ENCODE measurements at places on chromosomes 1 and 21.

DNA sequence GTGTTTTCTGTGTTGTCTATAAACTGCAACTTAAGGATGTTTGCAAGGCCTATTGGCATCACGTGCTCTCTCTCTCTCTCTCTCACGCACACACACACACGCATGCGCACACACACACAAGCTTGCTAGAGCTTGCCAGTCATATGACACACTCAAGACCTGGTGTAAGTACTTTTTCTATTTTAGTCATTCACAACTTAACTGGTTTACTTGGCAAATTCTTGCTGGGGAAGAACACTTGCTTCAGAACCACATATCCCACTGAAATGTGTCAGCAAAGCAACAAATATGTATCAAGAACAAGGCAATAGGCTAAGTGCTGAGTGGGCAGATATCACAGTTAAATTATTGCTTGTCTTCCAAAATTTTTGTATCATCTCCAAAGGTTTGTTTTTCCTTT lies 107.8 kb downstream of the DISC1 start:
- DNase-seq: no peak

DNA sequence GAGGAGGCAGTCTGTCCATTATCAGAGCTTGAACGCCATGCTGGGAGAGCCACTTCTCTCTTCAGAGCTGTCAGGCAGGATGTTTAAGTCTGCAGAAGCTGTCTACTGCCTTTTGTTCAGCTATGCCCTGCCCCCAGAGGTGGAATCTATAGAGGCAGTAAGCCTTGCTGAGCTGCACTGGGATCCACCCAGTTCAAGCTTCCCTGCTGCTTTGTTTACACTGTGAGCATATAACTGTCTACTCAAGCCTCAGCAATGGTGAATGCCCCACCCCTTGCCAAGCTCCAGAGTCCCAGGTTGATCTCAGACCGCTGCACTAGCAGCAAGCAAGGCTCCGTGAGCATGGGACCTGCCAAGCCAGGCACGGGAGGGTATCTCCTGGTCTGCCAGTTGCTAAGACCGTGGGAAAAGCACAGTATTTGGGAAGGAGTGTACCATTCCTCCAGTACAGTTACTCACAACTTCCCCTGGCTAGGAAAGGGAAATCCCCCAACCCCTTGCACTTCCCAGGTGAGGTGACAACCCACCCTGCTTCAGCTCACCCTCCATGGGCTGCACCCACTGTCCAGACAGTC lies 32.5 kb downstream of the RGS13 start:
- no peak for DNase-seq

GRCh38 chr1:156366378-156367166 lies 2.4 kb upstream of the RHBG start:
- DNase-seq: no peak

GRCh38 chr1:6244401-6245049 lies 546 bp downstream of the HES3 start:
- DNase-seq: no peak

GRCh38 chr1:112544011-112544688 lies 35.4 kb downstream of the WNT2B start:
- no peak for DNase-seq

DNA sequence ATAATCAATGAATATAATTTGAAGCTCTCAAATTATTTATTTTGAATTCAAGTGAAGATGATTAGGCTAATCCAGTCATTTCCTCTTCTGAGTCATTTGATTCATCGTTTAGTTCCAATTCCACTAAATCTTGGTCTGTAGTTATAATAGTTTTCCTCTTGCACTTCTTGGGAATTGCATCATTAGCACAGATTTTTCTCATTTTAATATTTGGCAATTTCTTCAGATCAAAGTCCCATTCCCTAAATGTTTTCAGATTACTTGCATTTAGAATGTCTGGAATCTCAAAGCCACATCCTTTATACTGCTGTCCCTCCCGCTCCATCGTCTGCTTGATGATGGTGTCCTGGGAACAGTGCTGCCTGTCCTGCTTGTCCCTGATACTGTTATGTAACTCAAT lies 43.5 kb downstream of the MAST2 start:
- no peak for DNase-seq

GRCh38 chr1:47931395-47931794 lies 65.8 kb downstream of the TRABD2B start:
- no peak for DNase-seq

DNA sequence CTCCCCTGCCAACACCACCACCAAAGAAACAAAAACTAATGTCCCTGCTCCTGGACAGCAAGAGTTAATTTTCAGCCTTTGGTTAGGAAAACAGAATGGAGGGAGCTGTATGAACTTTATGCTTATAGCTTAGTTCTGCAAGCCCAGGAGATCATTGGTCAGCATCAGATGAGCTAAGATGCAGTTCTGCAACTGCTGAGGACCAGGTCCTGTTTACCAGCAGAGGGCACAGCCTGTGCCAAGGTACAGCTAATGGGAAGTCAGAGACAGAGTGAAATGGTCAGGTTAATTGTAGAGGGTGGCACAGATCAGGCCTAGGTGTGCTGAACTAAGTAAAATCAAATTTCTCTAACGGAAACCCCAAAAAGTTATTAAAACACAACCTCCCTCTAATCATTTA lies 161.3 kb downstream of the ROR1 start:
- DNase-seq: no peak

DNA sequence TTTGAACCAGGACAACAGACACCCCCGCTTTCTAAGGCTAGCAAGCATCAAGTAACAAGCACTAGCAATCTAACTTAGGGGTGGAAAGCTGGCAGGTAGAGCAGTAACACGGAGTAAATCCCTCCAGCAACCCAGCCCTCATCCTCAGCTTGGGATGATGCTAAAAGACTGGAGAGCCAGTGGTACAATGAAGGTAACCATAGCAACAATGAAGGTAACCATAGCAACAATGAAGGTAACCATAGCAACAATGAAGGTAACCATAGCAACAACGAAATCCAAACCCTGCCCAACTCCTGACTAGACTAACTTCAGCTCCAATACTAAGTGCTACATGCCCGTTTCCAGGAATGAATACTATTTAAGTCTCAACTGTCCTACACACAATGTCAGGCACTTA lies 22.2 kb upstream of the EIF4G3 start:
- DNase-seq: no peak

DNA sequence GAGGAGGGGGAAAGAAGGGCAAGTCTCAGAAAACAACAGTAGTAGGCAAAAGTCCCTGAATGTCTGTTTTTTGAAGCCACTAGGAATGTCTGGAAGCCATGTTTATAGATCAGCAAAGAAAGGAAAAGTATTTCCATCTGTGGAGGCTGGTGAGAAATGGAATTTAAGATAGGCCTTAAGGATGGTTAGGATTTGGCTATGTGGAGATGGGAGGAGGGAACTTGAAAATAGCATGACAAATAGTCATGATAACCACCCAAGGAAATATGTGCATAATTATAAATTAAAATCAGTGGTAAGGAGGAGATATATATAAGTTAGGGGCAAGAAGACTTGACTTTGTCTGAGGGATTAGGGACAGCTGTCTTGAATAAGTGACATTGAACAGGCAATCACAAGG lies 33.8 kb upstream of the FGGY start:
- DNase-seq: no peak

- no peak for DNase-seq
Observed at GRCh38 chr1:185453496-185454192, 136.6 kb upstream of the IVNS1ABP start.

DNA sequence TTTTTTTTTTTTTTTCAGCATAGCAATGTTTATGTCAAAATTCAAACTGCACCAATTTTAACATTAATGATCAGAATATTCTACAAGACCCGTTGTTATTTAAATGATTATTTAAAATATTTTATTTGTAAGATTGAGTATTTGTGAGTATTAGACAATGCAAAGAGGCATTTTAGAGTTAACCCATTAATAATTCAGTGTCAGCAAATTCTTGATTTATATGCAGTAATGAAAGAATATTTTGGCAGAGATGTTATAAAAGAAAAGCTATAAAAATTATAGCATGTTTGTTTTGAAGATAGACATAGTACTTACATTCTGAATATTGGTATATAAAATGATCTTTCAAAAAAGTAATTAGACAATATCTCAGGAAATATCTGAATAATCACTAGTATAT lies 269.5 kb upstream of the ZRANB2 start:
- no peak for DNase-seq
